ENCODE measurements at places on chromosomes 6 and 20.
A peak's percentile ranks its signal among the peaks of the same experiment; 100 is the strongest.

DNA sequence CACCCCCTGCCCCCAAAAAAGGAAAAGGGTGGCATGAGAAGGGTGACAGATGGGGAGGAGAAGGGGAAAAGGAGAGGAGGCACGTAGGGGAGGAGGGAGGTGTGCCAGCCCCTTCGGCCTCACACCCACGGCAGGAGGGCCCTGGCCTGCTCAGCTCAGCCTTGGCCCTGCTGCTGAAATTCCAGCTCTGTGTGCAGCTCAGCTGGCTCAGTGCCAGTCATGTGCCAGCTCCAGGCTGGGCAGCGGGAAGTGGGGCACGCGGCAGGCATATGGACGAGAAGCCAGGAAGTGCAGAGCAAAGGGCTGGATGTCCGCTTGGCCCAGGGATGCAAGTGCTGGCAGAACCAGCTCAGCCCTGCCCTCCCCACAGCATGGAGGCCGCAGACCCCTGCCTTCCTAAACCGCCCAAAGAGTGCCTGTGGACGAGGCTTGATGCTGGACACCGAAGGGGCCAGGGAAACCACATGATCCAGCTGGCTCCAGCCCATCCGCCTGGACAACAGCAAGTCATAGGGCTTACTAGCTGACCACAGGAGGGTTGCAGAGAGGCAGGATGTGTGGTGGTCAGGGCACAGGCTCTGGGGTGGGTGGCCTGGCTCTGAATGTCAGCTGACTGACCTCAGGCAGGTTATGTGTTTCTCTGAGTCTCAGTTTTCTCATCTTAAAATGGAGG, 60.2 kb downstream of the NOL4L start:
- no peak for DNase-seq

- DNase-seq = no peak
Measured at GRCh38 chr20:33871362-33871761, 60.2 kb downstream of the CHMP4B start.

- no peak for DNase-seq
Measured at GRCh38 chr20:8443464-8444072, 311.5 kb downstream of the PLCB1 start.

- no peak for DNase-seq
Measured at GRCh38 chr6:42051268-42051653, 937 bp downstream of the TAF8 start.

GRCh38 chr20:23245553-23246181, 104.9 kb upstream of the NXT1 start:
- no peak for DNase-seq

- peak; percentile 60 for DNase-seq
Measured at GRCh38 chr6:144284783-144285547, at the start of gene UTRN. Gene UTRN, plus strand, starts transcription at chr6:144285335. Its CDS starts 6,494 bp downstream, at chr6:144291829.

- DNase-seq = no peak
Measured at GRCh38 chr6:160238761-160239751, 19.6 kb downstream of the SLC22A2 start.

GRCh38 chr6:155126727-155127439, 131.8 kb downstream of the TIAM2 start:
- peak; percentile 53 for DNase-seq

GRCh38 chr20:50991076-50991475, 31.8 kb downstream of the KCNG1 start:
- no peak for DNase-seq

- DNase-seq = no peak
Measured at GRCh38 chr6:111990214-111990613, 63.7 kb upstream of the CCN6 start.

GRCh38 chr20:25353353-25353746, 37.3 kb downstream of the ABHD12 start:
- DNase-seq = no peak

DNA sequence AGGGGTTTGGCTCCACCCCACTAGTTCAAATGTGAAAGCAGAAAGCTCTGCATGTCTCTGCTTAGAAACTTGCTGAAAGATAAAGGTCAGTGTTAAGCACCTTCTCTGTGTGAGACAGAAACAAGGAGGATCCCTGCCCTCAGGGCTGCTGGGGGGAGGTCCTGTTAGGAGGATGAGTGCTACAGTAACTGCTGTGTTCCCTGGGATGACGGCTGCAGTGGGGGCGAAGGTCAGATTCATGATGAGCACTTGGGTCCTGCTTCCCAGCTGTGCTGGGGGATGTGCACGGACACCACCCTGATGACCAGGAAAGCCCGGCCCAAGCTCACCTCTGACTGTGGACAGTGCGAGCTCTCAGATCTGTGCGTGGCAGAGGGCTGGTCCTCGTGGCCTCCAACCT, 252.6 kb downstream of the DLL1 start:
- no peak for DNase-seq

- DNase-seq = no peak
Measured at GRCh38 chr6:114135363-114135971, 164.5 kb upstream of the HDAC2 start.

- peak; percentile 9 for DNase-seq
Measured at GRCh38 chr6:100366419-100366818, 98.3 kb downstream of the SIM1 start.

DNA sequence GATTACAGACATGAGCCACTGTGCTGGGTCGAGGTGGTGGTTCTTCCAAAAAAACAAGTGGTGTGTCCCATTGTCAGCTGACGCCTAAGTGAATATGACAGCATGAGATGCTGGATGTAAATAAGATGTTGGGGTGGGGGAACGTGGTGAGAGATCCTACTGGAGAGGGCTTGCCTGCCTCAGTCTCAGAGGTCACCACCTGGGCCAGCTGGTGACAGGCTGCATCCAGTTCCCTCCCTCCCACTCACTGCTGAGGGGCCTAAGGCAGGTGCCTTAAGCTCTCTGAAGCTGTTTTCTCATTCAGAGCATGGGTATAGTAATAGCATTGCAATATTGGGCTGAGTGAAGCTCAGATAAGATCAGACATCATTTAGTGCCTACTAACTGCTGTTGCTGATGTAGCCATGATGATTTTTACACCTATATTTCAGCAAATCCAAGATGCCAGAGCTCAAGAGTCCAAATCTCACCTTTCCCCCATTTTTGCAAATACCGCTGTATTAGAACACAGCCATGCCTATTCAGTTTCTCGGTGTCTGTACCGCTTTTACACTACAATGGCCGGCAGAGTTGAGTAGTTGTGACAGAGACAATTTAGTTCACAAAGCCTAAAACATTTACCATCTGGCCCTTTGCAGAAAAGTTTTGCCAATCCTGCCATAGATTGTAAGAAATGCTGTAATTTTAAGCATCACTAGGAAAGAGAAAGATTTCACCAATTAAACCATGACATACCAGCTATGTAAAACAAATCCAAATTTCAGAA, 171.3 kb downstream of the ANKRD60 start:
- DNase-seq = no peak

DNA sequence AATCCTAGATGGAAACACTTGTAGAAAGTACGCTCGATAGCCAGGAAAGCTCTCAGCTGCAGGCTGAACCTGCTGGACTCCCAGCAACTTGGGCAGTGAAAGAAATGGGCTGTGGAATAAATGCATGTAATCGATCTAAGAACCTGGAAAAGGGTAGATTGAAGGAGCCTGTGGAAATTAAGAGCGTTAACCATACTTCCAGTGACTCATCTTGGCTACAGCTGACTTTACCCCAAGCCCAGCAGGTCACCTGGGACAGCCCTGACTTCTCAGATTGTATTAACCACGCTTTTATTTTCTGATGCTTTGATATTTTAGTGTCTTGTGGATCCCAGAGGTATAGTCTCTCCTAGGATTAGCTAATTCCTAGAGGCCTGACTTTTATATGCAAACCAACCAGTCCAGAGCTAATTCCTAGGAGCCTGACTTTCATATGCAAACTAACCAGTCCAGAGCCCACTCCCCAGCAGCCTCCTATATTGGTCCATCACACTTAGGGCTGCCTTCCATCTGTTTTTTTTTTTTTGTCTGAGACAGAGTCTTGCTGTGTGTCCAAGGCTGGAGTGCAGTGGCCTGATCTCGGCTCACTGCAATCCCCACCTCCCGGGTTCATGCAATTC, 86.3 kb downstream of the GMPR start:
- no peak for DNase-seq

DNA sequence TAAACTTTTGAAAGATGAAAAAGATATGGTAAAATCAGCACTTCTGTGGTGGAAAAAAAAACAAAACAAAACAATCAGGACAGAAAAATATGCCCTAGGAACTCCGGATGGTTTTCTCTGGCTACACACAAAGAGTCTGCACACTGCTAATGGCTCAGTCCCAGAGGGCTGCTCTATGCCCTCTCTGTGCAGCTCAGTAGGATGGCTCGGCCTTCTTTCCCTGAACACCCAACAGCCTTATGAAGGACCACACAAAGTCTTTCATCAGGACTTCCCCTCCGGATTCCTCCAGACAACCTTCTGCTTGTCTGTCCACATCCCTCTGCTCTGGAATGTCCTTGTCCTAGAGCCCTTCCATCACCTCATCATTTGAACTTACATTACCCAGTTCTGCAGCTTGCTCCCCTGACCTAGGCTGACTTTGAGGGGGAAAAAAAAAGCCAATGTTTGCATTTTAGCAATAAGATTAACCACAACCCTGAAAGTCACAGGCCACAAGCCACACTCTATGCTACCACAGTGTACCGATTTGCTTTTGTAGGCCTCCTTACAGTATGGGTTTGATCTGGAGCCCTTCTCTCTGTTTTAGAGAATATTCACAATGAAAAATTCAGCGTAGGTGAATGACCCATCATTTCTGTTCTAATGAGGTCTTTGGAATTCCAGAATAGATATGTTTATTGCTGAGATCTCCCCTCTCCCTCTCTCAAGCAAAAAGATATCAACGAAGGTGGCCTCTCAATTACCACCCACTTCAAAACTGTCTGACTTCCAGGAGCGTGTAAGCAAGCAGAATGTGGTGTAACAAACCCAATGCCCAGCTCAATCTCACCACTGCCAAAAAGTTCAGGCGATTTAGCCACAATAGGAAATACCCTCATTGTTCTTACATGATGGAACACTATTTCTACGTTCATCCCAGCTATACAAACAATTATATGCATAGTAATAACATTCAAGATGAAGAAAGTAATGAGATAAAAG, 164.0 kb downstream of the GMDS start:
- no peak for DNase-seq

DNA sequence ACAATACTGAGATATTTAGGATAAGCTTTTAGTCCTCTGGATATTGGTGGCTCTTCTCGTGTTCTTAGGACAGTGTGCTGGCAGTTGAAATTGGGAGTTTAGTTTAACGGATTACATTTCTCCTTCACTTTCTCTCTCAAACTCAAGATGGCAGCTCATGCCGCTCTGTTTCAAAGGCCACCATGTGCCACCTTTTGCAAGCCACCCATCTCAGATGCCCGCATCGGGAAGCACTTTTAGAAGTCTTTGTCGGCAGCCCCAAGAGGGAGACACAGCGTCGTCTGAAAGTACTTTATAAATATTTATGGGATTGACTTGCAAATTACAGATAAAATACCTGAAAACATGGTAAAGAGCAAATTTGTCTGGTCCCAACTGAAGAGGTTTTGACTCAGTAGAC, 73.5 kb downstream of the DOK5 start:
- DNase-seq = no peak

GRCh38 chr6:2962004-2962403, 9.4 kb downstream of the SERPINB6 start:
- DNase-seq = no peak

Data from T1000 (cell line).